ENCODE measurements at places on chromosomes 7 and 10.
A peak's percentile ranks its signal among the peaks of the same experiment; 100 is the strongest.

- DNase-seq: peak; percentile 59
These were observed 13.0 kb upstream of the TES start for GRCh38 chr7:116197360-116197759.

GRCh38 chr10:98673171-98673782 lies 226.5 kb upstream of the HPS1 start:
- no peak for DNase-seq

GRCh38 chr10:123821136-123821535 lies 70.5 kb downstream of the CPXM2 start:
- no peak for DNase-seq

DNA sequence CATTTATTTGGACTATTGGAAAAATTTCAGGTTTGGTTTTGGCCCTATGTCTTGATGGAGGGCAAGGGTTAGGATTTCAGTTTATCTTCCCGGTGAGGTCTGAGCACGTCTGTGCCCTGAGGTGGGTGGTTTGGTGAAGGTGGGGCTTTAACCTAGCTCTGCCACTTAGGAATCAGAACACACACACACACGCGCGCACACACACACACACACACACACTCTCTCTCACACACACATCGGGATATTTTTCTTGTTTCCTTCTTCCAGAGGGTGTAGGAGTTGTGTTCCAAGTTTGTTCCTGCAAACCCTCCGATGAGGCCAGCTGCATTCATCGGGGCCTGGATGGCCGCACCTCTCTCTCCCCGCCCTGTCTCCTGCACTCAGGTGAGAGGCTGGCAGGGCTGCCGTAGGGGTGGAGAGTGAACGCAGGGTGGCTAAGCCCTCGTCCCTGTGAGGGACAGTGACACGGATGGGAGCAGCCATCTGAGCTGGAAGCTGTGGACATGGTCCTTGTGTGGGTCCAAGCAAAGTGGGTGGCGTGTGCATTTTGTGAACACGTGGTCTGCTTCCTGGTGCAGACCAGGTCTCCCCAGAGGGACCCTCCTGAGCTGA lies 34.2 kb downstream of the CHST12 start:
- DNase-seq: no peak

DNA sequence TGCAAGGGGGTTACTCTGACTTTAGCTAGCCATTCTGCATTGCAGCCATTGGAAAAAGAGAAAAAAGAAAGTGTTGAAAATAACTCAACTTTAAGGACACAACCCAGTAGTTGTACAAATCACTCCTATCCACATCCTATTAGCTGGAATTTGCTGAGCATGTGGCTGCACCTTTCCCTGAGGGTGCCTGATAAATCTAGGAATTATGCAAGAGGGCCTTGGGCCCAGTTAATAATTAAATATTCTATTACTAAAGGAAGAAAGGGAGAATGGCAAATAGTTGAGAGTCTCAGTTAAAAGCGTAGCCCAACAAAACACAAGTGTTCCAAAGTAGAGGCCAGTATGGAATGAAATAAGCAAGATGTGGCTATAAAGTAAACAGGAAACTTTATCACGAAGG lies 200.9 kb upstream of the CNTNAP2 start:
- DNase-seq: no peak

DNA sequence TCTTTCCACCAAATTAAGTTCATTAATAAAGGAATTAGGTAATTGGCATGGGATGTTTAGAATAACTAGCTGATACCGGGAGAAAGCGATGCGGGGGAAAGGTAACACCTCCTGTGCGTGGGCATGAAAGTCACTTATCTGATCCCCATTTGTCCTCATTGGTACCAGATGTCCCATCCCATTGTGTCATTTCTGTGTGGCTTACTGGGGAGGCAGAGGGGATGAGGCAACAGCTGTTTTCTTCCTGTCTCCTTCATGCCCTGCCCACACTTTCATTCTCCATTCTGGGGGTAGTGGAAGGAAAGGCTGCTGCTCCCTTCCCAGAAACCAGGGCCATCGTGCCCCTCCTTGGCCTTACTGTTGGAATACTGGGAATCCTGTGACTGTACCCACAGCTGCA lies 27.1 kb downstream of the EEPD1 start:
- DNase-seq: no peak

- DNase-seq: no peak
These were observed 1.9 kb upstream of the OTUD1 start for GRCh38 chr10:23436983-23437382.

DNA sequence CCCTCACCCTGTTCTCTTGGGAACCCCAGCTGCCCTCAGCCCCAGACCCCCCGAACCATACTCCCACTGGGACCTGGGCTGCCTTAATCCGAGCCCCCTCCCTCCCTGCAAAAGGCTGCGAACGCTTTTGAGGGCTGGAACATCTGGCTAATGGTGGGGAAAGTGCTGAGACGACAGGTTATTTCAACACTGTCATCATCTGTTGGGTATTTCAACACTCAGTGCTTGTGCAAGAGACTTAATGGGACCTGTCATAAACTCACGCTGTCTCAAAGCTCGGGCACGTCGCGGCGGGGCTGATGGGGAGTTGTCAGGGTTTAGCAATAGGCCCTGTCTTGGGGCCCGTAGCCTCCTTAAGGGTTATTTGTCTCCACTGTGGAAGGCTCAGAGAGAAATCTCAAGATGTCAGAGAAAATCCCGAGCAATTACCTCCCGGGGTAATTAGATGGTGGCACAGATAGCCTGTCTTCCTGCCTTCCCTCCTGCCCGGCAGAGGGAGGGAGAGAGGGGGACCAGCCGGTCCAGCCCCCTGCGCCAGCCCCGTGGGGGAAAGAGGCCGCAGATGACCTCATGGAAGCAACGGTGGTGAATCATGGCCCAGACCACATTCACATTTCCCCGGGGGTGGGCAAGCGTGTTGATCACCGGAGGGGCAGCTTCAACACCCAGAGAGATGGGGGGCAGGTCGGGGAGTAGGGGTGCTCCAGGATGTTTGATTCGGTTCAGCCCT lies 88.7 kb upstream of the MYL10 start:
- peak; percentile 46 for DNase-seq

- DNase-seq: no peak
These were observed 19.5 kb upstream of the PNLIP start for GRCh38 chr10:116526219-116526618.

DNA sequence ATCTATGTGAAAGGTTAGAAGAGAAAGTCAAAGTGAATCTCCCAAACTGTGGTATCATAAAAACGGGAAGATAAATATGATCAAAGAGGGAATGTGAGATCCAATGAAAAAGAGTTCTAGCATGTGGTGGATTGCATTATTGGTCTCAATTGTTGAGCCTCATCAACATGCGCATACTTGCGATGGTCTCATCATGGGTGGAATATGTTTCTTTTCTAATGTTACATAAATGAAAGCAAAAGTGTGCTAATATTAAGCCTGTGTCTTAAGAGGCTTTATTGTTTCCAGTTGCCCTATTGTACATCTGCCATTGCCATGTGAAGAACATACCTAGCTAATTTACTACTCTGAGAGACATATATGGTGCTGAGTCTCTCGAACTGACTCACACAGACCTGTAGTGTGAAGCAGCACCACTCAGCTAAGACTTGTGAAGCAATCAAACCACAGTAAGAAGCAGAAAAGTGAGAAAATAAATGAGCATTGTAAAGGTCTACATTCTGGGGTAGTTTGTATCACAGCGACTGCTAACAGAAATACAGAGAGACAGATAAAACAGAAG lies 645.5 kb upstream of the PCDH15 start:
- no peak for DNase-seq

DNA sequence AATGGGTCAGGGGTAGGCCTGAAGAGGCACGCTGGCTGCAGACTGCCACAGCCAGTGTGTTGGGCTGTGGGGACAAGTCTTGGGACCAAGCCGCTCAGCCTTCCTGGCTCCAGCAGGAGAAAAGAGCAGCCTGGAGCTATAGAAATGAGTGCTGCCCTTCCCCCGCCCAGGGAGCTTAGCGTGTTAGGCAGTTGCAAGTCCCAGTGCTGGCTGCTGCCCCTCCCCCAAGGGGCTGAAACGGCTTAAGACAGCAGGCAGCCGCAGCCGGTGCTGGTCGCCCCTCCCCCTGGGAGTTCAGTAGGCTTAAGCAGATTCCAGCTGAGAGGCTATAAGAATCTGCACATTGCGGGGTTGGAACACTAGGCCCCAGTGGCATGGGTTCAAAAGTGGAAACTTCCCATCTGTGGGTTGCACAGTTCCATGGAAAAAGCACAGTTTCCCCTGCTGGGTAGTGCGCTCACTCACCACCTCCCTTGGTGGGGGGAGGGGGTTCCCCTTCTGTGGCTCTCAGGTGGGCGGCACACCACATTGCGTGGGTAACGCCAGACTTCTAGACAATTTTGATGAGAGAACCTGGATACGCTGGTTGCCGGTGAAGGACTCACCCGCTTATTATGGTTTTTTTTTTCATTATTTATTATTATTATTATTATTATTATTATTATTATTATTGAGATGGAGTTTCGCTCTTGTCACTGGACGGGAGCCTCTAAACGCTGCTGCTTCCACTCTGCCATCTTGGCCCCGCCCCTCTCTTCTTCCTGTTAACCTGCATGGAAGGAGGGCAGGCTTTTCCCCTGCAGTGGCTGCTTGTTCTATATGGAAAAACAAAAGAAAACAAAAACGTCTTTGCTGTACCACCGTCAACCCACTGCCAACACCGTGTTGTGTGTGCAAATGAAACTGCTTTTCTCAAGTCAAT lies 151.1 kb downstream of the CXCL12 start:
- DNase-seq: peak; percentile 36

DNA sequence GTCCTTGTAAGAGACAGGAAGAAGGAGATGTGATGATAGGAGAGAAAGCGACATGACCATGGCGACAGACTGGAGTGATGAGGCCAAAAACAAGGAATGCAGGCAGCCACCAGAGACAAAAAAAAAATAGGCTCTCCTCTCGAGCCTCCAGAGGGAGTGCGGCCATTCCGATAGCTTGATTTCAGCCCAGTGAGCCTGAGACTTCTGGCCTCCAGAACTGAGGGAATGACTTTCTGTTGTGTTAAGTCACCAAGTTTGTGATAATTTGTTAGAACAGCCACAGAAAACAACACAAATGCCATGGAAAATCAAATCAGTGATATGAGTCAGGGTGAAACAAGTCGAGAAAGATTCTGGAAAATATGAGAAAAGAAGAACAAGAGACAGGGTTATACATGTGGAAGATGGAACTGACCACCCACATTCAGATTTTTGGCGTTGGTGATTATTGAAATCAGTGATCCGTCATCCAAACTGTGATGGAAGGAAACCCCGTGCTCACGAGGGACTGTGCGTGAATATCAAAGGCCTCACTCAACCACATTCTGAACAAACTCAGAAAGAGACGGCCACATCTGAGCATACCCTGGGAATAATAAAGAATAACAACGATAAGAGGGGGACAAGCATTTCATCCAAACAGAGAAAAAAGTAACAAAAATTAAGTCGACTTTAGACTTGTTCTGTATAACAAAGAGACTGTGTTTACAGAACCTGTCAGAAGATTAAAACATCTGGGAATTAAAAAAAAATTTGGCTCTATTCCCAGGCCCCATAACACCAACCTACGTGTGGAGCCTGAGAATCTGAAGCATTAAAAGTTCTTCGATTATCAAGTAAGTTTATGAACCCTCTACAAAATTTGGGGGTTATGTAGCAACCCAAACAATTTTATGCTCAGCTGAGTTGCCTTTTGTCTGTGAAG lies 72.1 kb downstream of the EEPD1 start:
- no peak for DNase-seq

- DNase-seq: no peak
These were observed 177.4 kb upstream of the NPVF start for GRCh38 chr7:25405736-25406135.

- DNase-seq: peak; percentile 59
These were observed 44.8 kb downstream of the EGFR start for GRCh38 chr7:55063633-55064032.

DNA sequence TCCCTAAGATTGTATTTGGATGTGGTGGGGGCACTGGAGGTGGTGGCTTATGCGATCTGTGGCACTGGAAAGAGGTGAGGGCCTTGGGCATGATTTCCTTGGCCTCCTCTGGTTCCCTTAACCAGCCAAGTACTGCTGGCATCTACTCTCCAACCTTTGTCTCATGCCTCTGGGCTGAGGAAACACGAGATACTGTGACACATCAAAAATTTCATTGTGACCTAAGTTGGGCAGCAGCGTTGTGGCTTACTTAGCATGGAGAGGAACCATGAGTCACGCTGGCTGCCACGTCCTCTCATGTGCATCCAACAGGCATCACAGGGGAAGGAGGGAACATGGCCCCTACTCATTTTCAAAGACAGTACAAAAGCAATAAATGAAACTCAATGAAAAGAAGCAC lies 29.7 kb upstream of the GSDME start:
- peak; percentile 96 for DNase-seq

DNA sequence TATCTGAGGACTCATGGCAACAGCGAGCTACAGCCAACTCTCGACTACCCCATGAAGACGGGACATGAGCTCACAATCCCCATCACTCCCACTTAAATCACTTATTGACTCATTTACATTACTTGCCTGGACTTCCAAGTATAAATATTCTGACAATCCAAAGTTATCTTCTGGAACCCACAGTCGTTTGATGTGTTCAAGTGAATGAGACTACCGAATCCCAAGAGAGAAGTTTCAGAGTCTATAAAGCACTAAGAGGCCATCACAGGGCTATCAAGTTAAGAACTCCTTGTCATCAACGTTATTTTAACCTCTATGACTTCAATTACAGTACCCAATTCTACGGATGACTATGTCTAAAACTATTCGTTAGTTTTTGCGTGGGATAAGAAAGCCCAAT lies 11.5 kb upstream of the ANAPC16 start:
- peak; percentile 13 for DNase-seq

DNA sequence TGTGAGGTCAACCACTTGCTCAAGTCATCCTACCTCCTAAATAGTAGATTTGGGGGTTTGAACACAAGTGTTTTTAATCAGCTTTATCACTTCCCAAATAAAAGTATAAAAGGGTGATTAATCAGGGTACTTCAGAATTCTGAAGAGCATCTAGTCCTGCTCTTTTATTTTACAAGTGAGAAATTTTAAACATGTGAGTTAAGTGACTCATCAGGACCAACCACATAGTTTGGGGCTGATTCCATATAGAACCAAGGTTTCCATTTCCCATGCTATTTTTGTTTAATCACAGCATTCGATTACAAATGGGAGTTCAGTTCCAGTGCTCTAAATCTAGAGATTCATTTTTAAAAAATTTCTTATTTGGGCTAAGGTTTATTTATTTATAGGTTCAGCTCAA lies 113.4 kb downstream of the GPR158 start:
- no peak for DNase-seq

DNA sequence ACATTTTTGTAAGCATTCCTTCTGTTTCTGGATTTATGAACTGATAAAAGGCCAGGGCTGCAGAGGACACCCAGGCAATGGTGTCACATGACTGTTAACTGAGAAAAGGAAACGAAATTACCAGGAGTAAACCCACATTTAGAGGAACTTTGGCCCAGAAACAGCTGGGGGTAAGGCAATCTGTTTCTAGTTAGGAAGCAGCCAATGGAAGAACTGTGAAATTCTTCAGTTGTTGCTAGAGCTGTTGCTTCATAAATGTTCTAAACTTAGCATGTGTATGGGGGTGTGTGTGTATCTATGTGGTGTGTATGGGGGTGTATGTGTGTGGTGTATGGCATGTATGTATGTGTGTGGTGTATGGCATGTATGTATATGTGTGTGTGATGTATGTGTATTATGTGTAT lies 11.8 kb upstream of the PDCD4 start:
- peak; percentile 65 for DNase-seq

GRCh38 chr7:29971566-29972314 lies 17.9 kb downstream of the SCRN1 start:
- no peak for DNase-seq
